ENCODE measurements at places on chromosomes 12 and 14. TPM values are rescaled to one million over a fixed set of nuclear protein-coding genes. Genes with fewer than 3 reads are reported as not detected.

GZMB gene
- not detected for total RNA-seq

ADGRD1 gene
- total RNA-seq: 1.6 TPM

DIP2B gene
- total RNA-seq: 20.6 TPM

KLHL28 gene
- total RNA-seq: 19.0 TPM

BLTP3B gene
- total RNA-seq: 26.1 TPM

TBK1 gene
- total RNA-seq: 30.0 TPM

All from endodermal cell (in vitro differentiated cells).